Muscle of arm (tissue), 14 donors: ENCODE measurements at places on chromosomes 11 and 22.

DNA sequence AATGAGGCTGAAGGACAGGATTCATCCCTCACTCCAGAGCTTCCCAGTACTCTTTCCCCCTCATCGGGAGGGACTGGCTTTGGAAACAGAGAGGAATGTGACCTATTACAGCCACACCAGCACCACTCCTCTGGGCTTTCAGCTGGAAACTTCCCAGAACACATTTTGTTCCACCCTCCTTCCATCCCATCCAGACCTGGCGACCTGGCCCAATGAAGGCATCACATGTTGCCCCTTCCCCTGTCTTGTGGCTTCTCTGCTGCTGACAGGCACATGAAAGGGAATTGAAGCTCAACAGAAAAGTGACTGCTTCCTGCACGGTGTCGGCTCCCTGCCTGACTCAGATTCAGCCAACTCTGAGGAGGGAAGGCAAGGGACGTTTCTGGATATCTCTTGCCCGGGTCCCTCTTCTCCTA, 19.1 kb downstream of the IRAG1 start:
- no peak for DNase-seq

DNA sequence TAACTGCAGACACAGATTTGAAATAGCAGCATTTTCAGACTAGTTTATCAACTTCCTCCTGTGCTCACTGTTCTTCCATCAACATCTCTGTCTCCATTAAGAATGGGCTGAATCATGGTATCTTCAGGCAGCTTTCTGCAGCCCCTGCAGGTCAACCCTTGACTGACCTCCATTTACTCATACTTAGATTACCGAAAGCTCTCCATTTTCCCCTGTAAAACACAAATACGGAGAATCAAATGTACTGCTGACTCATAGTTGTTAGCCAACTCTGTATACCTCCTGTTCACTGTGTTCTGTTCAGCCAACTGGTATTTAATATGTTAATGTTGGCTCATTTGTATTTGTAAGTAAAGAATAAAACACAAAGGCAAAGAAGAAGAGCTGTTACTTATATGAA, 364.0 kb downstream of the CASP12 start:
- DNase-seq, result no peak

GRCh38 chr11:68936676-68937620, 33.3 kb downstream of the IGHMBP2 start:
- no peak for DNase-seq

DNA sequence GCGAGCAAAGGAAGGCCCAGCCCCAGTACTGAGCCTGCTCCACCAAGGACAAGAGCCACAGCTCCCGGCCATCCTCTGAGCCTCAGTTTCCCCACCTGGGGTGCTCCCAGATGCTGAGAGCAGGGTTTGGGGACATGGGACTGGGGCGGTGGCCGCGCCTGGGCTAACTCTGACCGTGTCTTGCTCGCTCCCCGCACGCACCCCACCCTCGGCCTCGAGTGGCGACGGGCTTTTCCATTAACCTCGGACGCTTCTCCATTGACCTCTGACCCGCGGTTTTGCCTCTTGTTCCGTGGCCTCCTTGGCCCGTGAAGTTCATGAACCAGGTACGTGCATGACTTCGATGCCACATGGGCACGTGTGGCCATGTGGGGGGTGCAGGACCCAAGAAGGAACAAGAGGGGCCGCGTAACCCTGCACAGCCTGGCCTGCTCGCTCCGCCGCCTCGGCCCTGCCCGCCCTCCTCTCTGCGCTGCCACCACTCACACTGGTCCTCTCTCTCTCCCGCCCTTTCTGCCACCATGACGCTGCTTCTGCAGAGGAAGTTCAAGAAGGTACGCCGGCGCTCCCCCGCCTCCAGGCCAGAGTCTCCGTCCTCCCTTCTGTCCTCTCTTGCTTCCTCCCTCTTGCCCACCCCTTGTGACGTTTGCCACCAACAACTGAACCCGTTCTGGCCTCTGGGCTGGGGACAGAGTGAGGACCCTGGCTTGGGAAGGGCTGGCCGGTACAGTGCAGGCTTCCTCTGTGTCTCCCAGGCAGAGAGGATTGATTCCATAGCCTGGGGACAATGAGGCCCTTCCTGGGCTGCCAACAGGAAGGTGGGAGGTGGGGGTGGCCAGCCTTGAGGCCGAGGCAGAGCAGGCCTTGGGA, 6.9 kb downstream of the TNNT3 start:
- no peak for DNase-seq

GRCh38 chr11:35583126-35583525, 35.1 kb upstream of the FJX1 start:
- DNase-seq, result no peak

DNA sequence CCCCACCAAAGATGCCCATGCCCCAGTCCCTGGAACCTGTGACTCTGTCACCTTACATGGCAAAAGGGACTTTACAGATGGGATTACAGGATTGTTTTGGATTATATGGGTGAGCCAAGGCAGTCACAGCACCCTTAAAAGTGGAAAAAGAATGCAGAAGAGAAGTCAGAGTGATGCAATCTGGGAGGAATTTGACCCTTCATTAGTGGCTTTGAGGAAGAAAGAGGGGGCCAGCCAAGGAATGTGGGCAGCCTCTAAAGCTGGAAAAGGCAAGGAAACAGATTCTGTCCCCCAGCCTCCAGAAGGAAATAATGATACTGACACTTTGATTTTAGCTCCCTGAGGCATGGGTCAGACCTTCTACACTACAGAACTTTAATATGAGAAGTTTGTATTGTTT, 257.3 kb upstream of the ISX start:
- no peak for DNase-seq

DNA sequence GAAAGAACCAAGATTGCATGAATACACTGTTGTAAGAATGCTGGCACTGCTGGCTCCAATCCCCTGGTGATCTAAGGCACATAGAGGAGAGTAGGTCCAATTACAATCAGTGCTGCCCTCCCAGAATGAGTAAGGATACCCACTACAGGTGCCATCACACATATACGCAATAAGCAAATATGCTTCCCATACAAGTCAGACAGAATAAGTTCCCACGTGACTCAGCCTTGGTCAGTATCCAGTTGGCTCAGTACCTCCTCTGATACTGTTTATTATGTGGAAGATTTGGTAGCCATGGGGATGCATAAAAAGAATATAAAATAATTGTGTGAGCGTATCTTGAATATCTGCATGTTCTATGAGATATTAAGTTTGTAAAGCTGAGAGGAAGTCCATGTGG, 8.9 kb upstream of the OR2D3 start:
- no peak for DNase-seq

- peak; percentile 56 for DNase-seq
Observed at GRCh38 chr11:8262552-8263108, 1.0 kb downstream of the LMO1 start.
